ENCODE measurements at places on chromosomes 1 and 21.

DNA sequence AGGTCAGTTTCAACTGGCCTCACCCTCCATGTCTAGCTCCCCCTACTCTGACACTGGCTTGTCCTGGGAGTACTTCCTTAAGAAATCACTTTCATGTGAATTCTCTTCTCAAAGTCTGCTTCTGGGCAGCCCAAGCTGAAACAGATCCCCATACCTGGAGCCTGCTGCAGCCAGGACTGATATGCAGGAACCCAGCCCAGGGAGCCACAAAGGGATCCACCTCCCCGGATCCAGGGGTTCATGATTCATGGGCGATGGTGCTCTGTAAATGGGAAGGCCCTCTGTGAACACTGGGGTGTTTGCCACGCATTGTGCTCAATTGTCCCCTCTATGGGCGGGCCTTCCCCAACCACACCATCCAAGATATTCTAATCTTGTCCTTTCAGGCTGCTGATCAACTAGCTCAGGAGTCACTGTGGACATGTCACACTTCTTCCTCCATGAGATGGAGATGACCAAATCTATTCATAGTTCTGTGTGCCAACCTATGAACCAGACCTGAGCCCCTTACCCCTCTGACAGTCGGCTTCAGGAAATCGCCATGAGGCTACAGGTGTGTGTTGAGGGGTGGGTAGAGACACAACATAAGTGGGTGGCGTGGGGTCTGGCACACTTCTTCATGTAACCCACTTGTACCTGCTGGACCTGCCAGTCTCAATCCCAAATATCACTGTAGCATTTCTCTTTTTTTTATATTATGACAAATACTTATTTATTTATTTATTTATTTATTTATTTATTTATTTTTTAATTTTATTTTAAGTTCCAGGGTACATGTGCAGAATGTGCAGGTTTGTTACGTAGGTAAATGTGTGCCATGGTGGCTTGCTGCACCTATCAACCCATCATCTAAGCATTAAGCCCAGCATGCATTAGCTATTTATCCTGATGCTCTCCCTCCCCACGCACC, 41.8 kb downstream of the RUNX3 start:
- ATAC-seq = no peak

- peak; percentile 75 for ATAC-seq
Measured at GRCh38 chr1:89065079-89065868, at the start of gene GBP1. GBP1 (minus strand) TSS chr1:89065208; CDS start chr1:89063234, 1,974 bp downstream.

DNA sequence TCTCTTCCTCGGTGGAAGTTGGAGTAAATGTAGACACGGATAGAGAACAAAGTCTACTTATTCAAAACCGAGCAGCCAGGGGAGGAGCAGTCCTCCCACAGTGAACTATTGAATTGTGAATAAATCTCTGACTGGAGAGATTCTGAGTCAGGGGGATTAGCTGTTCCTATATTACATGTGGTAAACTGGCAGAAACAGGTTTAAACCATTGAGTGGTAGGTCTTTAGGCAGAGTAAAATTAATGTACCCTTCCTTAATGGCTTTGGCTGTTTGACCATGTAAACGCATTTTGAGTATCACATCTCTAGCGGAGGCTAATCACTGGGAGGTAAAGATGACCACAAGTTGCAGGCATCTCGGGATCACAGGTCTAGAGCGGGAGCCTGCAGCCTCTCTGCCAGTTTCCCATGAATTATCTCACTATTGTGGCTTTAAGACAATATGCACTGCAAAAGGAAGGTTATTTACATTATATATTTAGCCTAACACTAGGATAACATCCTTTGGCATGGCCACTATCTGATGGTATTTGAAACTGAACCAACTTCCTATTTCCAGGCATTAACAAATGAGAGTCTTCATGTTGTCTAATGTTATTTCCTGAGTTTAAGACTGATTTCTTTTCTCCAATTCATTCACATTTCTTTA, 7.9 kb upstream of the DISC1 start:
- ATAC-seq = no peak

GRCh38 chr1:188941986-188942385, 1535.7 kb downstream of the BRINP3 start:
- no peak for ATAC-seq

- peak; percentile 88 for ATAC-seq
Measured at GRCh38 chr1:205735218-205735617, 14.8 kb downstream of the NUCKS1 start.
